Esophagus mucosa (tissue), 1 donor: ENCODE measurements at places on chromosomes 16 and 17. TPM values are rescaled to one million over a fixed set of nuclear protein-coding genes. Genes with fewer than 3 reads are reported as not detected.

Gene PYDC1
- not detected for total RNA-seq

Gene KRT15
- total RNA-seq, result 2,810 TPM

Gene ARL5C
- not detected for total RNA-seq

Gene IL21R
- total RNA-seq, result 0.56 TPM

Gene GPR139
- not detected for total RNA-seq

DNA sequence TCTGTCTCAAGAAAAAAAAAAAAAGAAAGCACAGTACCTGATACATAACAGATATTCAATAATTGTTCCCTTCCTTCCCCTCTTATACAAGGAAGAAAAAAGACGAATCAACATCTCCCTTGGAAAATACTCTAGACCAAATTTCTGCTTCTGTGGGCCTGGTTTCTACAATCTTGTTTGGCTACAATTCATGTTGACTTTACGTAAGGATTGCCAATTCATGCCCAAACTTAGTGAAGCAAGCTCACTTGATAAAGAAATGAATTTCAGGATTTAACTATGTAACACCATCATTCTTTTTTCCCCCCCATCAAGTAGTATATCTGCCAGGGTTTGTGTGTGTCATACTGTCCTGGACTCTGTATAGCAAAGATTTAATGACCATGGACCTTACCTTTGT lies 134.2 kb upstream of the TBX2 start:
- ATAC-seq, result no peak

GRCh38 chr17:6755281-6755680 lies 565 bp upstream of the XAF1 start:
- ATAC-seq, result no peak

DNA sequence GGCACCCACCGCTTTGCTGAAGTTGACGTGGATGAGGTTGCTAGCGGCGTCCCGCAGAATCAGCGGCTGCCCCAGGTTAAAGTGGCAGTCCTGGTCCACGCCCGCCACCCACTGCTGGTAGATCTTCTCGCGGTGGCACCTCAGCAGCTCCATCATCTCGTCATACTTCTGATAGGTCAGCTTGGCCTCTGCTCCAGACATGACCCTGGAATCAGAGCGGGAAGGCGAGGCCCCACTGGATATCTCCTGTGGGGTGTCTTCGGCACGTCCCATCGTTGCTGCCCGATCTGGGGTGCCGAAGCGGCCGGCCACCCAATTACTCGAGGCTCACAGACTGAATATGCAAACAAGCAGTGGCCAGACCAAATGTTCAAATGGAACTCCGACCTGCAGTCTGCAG lies 16.5 kb downstream of the DNAH17 start:
- no peak for ATAC-seq

DNA sequence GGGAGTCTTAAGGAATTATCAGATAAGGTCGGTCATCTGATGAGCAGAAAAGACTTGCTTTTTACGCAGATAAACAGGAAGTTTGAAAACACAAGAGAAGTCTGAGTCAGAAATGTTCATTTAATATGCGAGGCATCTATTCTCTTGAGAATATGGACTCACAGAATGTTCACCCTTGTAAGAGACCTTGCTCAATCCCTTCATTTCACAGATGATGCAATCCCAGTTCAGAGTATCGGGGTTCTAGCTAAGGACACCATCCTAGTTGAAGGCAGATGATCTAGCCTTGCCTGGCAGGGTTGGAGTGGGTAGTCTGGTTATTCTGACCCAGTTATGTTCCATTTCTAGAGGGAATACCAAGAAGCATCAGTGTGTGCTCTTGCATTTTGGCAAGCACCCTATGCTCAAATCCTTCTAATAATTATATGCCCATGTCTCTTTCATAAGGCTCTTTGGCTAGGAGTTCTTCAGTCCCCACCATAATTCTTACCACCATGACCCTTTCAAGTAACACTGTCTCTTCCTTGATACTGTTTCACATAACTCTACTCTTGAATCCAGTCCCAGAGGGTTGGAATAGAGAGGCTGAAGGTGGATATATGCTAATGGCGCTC lies 42.5 kb downstream of the YPEL2 start:
- ATAC-seq, result peak; percentile 10

- no peak for ATAC-seq
Measured at GRCh38 chr16:68229431-68230175, 6.3 kb downstream of the ESRP2 start.

DNA sequence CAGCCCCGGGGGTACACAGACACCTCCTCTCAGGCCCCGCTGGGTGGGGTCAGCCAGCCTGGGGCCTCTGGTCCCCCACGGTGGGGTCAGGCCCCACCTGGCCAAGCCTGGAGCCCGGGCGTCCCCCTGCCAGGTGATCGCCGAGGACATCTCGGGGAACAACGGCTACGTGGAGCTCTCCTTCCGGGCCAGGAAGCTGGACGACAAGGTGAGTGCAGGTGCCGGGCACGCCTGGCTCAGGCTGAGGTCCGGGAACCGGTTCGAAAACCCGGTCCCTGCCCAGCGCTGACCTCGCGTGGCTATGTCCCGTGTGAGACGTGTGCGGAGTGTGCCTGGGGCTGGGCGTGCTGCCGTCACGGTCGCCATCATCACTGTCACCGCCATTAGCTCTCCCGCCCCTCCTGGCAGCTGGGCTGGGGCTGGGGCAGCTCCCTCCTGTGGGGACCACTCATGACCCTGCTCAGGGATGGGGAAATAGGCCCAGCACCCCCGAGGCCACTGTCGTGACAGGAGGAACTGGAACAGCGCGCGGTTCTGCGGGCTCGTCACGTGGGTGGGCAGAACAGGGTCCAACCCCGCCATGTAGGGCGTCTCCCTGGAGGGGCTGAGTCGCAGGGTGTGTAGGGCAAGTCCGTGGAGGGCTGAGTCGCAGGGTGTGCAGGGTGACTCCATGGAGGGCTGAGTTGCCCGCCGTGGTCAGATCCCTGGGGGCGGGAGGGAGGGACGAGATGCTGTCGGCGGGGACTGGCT lies 8.5 kb downstream of the CPNE7 start:
- ATAC-seq, result no peak

GRCh38 chr17:10294180-10294579 lies 78.6 kb downstream of the MYH13 start:
- no peak for ATAC-seq

GRCh38 chr17:8071496-8071895 lies 16.0 kb downstream of the ALOX12B start:
- ATAC-seq, result no peak

DNA sequence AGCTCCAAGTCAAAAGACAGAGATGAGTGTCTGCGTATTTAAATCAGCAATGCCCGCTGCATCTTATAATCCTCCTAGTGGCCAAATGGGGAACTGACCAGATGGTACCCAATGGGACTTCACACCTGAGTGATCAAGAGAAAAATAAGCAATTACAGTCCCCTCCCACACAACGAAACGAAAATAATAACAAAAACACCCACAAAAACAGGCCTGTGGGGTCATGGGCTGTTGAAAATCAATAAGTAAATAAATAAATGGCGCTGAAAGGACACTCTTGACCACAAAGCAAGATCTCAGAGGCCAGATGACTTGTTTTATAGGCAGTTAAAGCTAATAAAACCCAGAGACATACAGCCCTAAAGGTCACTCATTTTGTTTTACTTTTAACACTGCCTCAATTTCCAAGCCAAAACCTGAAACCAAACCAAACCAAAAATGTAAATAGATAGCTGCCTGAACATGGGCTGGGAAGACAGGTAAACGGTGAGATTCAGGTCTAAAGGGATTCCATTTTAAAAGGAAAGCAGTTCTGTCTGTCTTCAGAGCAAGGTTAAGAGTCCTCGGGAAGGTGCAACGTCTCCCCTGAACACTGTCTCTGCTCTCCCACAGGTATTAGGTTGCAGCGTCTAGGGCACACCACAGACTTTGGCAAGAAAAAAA lies 1.3 kb downstream of the ZNF821 start:
- peak; percentile 71 for ATAC-seq

GRCh38 chr16:85639529-85640253 lies 26.6 kb downstream of the GSE1 start:
- peak; percentile 88 for ATAC-seq
